ENCODE measurements at places on chromosomes 3 and 15. TPM values are rescaled to one million over a fixed set of nuclear protein-coding genes. Genes with fewer than 3 reads are reported as not detected.

Gene MYLK
- not detected for total RNA-seq

GRCh38 chr3:66442254-66443117, 58.3 kb downstream of the LRIG1 start:
- H3K4me1 ChIP-seq, result peaks cover 20% of the 10 kb centered on the region
- H3K4me3 ChIP-seq, result no peak overlapping the region
- peaks cover 2% of the 10 kb centered on the region for H3K36me3 ChIP-seq
- no peak overlapping the region for H3K27ac ChIP-seq
- no peaks in the 10 kb centered on the region for H3K27me3 ChIP-seq

Gene FEZF2
- not detected for total RNA-seq

- H3K4me3 ChIP-seq, result no peak overlapping the region
- H3K36me3 ChIP-seq, result no peaks in the 10 kb centered on the region
- DNase-seq, result no peak
Measured at GRCh38 chr3:164418414-164418813, 659.9 kb downstream of the SI start.

DNA sequence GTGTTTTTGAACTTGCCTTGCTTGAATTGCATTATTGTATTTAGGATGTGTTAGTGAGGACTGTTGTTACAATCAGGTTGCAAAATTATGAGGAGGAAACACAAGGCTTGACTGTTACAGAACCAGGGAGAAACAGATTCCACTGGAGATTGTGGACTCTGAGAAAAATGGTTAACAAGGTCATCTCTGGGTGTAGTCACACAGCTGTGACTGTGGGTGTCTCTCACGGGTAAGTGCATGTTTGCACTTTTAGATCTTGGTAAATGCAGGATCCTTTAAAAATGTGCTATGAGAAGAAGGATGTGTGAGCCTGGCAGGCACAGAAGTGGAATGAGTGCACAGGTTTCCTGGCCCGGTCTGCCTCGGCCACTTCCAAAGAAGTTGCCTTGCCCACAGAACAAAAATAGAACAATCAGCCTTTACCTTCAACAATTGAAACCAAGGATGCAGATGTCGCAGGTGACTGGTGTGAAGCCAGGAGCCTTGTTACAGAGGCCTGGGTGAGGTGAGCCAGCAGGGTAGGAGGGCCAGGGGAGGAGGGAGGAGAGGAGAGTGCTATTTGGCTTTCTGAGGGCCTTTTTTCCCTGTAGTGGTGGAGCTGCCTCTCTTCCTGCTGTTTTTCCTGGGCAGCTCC, 68.0 kb downstream of the ABHD5 start:
- no peak for DNase-seq
- H3K27ac ChIP-seq, result no peak overlapping the region
- peaks cover 20% of the 10 kb centered on the region for H3K4me1 ChIP-seq
- no peak overlapping the region for H3K4me3 ChIP-seq

- no peaks in the 10 kb centered on the region for H3K27me3 ChIP-seq
- H3K36me3 ChIP-seq, result no peaks in the 10 kb centered on the region
- no peak overlapping the region for H3K4me3 ChIP-seq
- H3K27ac ChIP-seq, result no peak overlapping the region
- no peak for DNase-seq
Measured at GRCh38 chr3:176395240-176395639, 802.0 kb downstream of the TBL1XR1 start.

Gene TEX55
- not detected for total RNA-seq

- DNase-seq, result peak; percentile 74
- peak overlapping the region; percentile 71 for H3K4me3 ChIP-seq
- peaks cover 52% of the 10 kb centered on the region for H3K4me1 ChIP-seq
- peak overlapping the region; percentile 95 for H3K27ac ChIP-seq
Measured at GRCh38 chr3:177358091-177358976, 161.1 kb upstream of the TBL1XR1 start.

DNA sequence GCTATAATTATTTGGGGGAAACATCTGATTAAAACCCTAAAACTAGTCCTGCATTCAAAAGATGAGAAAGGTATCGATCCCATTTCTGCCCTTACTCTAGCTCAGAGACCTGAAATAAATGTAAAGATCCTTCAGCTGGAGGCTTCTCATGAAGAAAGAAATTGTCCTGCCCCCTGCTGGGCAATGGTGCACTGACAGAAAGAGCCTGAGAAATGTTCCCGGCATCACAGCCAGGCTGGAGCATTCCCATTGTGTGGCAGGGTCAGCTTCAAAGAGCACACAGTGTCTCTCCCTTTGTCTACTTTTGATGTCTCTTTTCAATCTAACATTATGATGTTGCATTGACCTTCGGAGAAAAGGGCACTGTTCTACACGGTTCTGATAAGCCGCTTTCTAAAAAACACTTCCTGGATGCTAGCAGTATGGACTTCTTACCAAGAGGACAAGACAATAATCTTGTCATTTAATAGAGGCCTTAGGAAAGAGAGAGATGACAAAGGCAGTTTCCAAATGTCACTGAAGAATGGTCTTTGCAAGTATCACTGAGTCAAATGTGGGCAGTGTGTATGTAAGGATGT, 287.5 kb downstream of the MAGI1 start:
- no peaks in the 10 kb centered on the region for H3K27me3 ChIP-seq
- no peak overlapping the region for H3K4me3 ChIP-seq
- DNase-seq, result no peak

Gene ZNF385D
- total RNA-seq, result not detected

- H3K27ac ChIP-seq, result peak overlapping the region; percentile 75
- H3K27me3 ChIP-seq, result no peaks in the 10 kb centered on the region
- DNase-seq, result no peak
- peaks cover 46% of the 10 kb centered on the region for H3K36me3 ChIP-seq
- H3K4me3 ChIP-seq, result peak overlapping the region; percentile 47
Measured at GRCh38 chr3:71057526-71057894, 526.0 kb downstream of the FOXP1 start.

- H3K36me3 ChIP-seq, result no peaks in the 10 kb centered on the region
- no peaks in the 10 kb centered on the region for H3K27me3 ChIP-seq
- no peak overlapping the region for H3K4me3 ChIP-seq
Measured at GRCh38 chr15:77107531-77108355, 36.8 kb upstream of the TSPAN3 start.

DNA sequence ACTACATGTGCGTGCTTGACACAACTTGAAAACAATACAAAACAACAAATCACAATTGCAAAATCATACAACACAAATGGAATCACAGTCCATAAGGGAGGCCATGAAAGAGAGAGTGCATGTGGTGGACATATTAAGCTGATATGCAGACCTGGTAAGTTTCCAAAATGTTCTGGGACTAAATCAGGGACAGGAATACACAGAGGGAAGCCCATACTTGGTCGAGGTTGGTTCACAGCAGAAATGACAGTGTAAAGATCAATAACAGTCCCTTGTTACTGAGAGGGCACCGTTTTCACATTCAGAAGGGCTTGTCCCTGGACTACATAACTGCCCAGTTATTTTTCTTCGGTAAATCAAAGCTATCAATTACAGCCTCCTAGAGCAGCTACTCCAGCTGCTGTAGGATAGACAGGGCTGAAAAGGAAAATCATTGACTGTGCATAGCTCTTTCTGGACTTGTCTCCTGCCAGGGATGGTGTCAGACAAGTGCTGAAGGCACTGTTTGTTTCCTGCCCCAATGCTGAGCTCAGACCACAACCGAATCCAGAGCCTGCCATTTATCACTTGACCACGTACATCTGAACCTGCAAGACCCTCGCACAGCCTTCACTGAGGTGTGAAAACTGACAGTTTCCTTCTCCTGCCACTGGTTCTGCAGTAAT, 79.5 kb upstream of the KCNMB2 start:
- DNase-seq, result no peak
- no peak overlapping the region for H3K27ac ChIP-seq
- H3K4me3 ChIP-seq, result no peak overlapping the region
- no peaks in the 10 kb centered on the region for H3K36me3 ChIP-seq

Gene SLC27A2
- total RNA-seq, result 11.6 TPM

- no peaks in the 10 kb centered on the region for H3K27me3 ChIP-seq
- H3K4me1 ChIP-seq, result peaks cover 15% of the 10 kb centered on the region
- no peak overlapping the region for H3K4me3 ChIP-seq
- H3K36me3 ChIP-seq, result no peaks in the 10 kb centered on the region
Measured at GRCh38 chr3:13569201-13569600, 20.3 kb downstream of the FBLN2 start.

- H3K27ac ChIP-seq, result no peak overlapping the region
- no peak for DNase-seq
- H3K36me3 ChIP-seq, result no peaks in the 10 kb centered on the region
- no peak overlapping the region for H3K4me3 ChIP-seq
Measured at GRCh38 chr15:55151631-55152030, 45.1 kb downstream of the RSL24D1 start.

Gene PLAAT1
- total RNA-seq, result not detected

DNA sequence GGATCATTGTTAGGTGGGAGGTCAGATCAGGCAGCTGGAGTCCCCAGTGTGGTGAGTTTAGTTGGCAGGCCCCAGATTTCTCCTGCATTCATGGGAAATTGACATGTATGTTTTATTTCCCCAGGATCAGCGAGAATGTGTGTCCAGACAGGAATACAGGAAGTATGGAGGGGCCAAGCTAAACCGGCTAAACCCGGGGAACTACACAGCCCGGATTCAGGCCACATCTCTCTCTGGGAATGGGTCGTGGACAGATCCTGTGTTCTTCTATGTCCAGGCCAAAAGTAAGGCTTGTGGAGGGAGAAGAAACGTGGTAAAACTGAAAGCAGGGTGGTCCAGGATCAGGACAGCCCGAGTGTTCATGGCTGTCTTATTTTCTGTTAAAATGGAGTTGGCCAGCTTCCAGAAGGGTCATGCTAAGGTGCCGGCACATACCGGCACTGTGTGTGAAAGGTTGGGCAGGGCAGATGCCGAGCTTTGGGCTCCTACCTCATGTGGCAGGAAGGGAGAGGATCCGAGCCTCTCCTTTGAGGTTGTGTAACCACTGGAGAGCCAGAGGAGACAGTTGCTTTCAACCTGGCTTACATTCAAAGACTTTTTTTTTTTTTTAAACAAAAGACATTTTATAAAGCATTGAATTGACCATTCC, 83.1 kb downstream of the PGPEP1L start:
- no peak for DNase-seq
- H3K36me3 ChIP-seq, result peaks cover 2% of the 10 kb centered on the region
- peaks cover 17% of the 10 kb centered on the region for H3K4me1 ChIP-seq
- H3K4me3 ChIP-seq, result no peak overlapping the region

GRCh38 chr15:88803241-88803919, at the start of gene ACAN:
ACAN (plus strand) TSS chr15:88803436; CDS start chr15:88836207, 32,771 bp downstream.
- peak within 1 kb of the TSS; percentile 13 for H3K4me3 ChIP-seq
- H3K27me3 ChIP-seq, result peaks cover 51% of the 10 kb centered on the region
- no peak for DNase-seq
- H3K4me1 ChIP-seq, result peaks cover 9% of the 10 kb centered on the region
- H3K36me3 ChIP-seq, result no peaks in the 10 kb centered on the region

GRCh38 chr15:49832511-49832910, 211.7 kb downstream of the DTWD1 start:
- H3K27me3 ChIP-seq, result peaks cover 2% of the 10 kb centered on the region
- no peaks in the 10 kb centered on the region for H3K36me3 ChIP-seq
- no peak overlapping the region for H3K27ac ChIP-seq
- no peak for DNase-seq
- H3K4me3 ChIP-seq, result no peak overlapping the region

DNA sequence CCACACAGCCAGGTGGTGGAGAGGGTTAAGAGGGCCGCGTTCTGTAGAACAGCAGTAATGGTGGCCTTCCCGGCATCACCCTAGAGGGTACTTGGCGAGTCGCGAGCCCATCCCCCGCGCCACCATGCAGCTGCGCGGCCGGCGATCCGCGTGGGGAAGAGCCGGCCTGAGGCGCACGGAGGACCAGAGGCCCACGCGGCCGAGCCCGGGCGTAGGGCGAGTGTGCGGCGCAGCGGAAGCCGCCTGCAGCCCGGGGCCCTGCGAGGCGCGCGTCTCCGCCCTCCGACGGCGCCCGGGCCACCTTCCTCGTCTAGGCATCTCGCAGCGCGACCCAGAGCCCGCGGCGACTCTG, 423 bp downstream of the TKT start:
- H3K4me3 ChIP-seq, result peak overlapping the region; percentile 93
- peaks cover 17% of the 10 kb centered on the region for H3K36me3 ChIP-seq
- H3K4me1 ChIP-seq, result peaks cover 39% of the 10 kb centered on the region
- peaks cover 6% of the 10 kb centered on the region for H3K27me3 ChIP-seq
- peak; percentile 52 for DNase-seq

GRCh38 chr3:38120693-38121450, 16.1 kb downstream of the ACAA1 start:
- H3K27me3 ChIP-seq, result no peaks in the 10 kb centered on the region
- peaks cover 46% of the 10 kb centered on the region for H3K36me3 ChIP-seq

Measured in activated CD8-positive, alpha-beta T cell treated with anti-CD3 and anti-CD28 coated beads, Interleukin-2, amount 10 ng/mL, durations not matched to agents 7 days and 5 days (primary cell).